ENCODE measurements at places on chromosomes 11 and 22.
A peak's percentile ranks its signal among the peaks of the same experiment; 100 is the strongest.

DNA sequence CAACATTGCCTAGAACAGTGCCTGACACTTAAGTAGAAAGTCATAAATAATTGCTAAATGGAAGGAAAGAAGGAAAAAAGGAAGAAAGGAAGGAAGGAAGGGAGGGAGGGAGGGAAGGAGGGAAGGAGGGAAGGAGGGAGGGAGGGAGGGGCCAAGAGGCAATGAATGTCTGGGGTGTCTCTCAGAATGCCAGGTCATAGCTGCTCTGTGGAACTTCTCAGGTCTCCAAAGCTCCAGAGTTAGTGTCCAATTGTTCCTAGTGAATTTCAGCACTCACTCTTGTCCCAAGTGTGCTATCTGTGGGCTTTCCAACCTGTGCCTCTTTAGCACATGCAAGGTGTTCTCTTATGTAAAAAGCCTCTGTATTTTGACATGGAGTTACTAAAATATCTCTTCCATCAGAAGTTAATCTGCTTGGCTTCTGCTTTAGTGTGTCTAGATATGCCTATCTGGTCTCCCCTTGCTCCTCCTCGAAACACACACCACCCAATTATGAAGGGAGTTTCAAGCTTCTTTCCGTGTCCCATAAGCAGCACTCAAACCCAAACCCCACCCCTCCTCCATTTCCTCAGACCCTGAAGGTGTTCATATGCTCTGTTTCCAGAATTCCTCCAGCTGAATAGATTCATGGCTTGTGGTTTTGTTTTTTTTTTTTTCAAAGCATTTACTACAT, 56.5 kb downstream of the FAM76B start:
- no peak for DNase-seq

DNA sequence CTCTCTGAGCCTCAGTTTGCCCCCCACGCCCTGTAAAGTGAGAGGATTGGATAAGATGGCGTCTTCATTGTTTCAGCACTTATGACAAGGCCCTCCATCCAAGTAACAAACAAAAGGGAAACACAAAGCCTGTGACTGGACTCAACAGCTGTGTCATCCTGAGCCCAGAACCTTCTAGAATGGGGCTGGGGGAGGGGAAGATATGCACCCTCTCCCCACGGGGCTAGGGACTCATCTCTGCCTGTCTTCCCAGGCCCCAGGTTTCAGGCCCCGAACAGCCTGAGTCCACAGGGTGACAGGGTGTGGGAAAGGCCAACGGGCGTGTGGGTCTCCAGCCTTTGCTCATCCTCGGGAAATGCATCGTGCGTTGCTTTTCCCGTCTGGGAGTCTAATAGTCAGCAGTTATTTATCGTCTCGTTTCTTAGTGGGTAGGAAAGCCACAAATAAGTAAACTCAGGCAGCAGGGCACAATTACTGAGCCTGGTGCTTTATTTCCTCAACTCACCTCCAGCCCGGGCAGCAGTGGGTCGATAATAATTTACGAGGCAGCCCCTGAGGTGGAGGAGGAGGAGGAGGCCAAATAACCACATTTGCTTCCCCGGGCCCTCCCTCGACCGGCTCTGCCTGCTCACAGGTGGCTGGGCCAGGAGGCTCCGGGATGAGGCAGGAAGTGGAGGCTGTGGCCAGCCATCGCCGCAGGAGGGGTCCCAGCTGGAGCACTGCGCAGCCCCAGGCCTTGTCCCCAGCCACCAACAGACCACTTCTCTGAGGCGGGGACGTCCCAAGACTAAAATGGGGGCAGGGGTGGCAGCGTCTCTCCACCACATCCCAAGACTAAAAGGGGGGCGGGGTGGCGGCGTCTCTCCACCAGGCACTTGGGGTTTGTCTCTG, 54.4 kb downstream of the FLRT1 start:
- no peak for DNase-seq

DNA sequence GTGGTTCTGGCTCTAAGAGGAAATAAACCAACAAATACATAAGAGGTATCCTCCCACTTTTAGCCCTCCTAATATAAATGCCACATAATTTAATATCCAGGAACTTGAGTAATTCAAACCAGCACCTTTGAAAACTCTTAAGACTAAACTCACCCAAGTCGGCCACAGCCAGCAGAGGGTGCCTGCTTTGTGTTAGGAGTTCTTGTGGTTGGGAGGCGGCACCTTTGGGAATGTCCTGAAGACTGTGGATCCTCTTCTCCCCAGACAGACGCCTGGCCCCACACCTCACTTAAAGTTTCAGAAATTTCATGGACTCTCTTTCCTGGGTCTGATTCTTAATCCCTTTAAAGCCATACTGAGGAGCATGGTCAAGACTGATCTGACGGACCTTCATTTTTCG, 169.0 kb downstream of the TBC1D22A start:
- DNase-seq: peak; percentile 28

DNA sequence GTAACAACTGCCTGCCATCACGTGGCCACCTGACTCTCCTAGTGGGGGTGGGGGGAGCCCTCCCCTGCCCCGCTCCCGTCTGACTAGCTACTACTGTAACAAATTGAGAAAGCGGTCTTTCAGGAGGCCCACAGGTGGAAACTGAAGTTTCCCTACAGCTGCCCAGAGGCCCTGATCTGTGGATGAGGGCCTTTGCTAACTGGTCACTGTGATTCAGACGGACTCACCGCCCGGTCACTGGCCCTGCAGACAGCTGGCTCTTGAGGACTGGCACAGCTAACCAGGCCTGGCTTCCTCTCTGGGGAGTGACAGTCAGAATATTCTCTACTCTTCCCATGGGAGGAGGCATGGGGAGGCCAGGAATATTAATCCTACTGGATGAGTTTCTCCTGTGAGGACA, 116.8 kb downstream of the ARHGAP8 start:
- DNase-seq: no peak

GRCh38 chr11:121793291-121793690, 322.7 kb downstream of the BLID start:
- DNase-seq: no peak

GRCh38 chr11:13105237-13105844, 96.2 kb downstream of the RASSF10 start:
- no peak for DNase-seq
